Neural crest cell (in vitro differentiated cells): ENCODE measurements at places on chromosomes 5 and 9. TPM values are rescaled to one million over a fixed set of nuclear protein-coding genes. Genes with fewer than 3 reads are reported as not detected.

- no peak overlapping the region for H3K4me3 ChIP-seq
- no peaks in the 10 kb centered on the region for H3K36me3 ChIP-seq
- H3K27ac ChIP-seq: no peak overlapping the region
- no peaks in the 10 kb centered on the region for H3K4me1 ChIP-seq
- no peak for DNase-seq
These were observed 14.4 kb downstream of the ELOVL7 start for GRCh38 chr5:60829490-60830266.

GRCh38 chr5:58235299-58235698, 224.6 kb downstream of the PLK2 start:
- no peaks in the 10 kb centered on the region for H3K27me3 ChIP-seq
- H3K27ac ChIP-seq: no peak overlapping the region
- H3K4me3 ChIP-seq: no peak overlapping the region
- no peaks in the 10 kb centered on the region for H3K36me3 ChIP-seq
- no peaks in the 10 kb centered on the region for H3K4me1 ChIP-seq

- peaks cover 2% of the 10 kb centered on the region for H3K36me3 ChIP-seq
- DNase-seq: no peak
- H3K4me3 ChIP-seq: no peak overlapping the region
These were observed 323.3 kb downstream of the ARL15 start for GRCh38 chr5:53987101-53987500.

Gene PNPLA7
- total RNA-seq: 1.8 and 2.2 TPM in 2 replicates

DNA sequence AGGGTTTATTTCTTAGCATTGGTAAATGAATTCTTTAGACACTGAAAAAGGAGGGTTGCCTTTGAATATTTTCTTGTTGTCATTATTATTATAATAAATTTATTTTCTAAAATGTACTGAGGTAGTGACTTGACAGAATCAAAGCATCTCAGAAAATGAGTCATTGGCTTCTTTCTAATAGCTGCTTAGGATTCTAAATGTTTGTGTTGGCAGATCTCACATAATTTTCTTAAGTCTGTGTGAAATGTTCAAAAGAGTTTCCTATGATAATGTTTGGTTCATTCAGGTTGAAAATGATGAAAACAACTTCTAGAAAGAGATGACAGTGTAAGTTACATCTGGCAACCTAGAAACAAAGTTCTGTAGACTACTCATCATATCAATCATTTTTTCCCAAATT, 69.7 kb downstream of the SH3GL2 start:
- peaks cover 15% of the 10 kb centered on the region for H3K36me3 ChIP-seq
- H3K27ac ChIP-seq: no peak overlapping the region
- peaks cover 4% of the 10 kb centered on the region for H3K27me3 ChIP-seq
- no peak for DNase-seq
